ENCODE measurements at places on chromosomes 5 and 9.

GRCh38 chr9:35798658-35799374 lies 7.4 kb downstream of the NPR2 start:
- DNase-seq, result no peak

DNA sequence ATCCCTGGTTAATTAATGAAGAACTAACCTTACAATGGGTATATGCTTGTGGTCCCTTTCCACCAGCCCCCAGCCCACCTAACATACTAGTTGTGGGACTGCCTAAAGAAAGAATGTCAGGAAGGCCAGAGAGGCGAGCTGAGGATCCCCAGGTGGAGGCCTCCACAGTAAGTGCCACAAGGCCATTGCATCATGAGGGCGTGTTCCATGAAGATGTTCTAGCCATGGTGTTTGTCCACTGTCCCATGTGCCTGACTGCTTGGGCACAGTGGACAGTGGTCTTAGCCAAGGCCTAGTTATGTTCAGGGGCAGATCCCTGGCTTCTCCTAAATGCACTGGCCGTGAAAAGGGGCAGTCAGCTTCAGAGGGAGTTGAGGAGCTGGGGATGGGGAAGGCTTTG lies 21.1 kb downstream of the ZFP62 start:
- no peak for DNase-seq

GRCh38 chr9:110351009-110351467 lies 13.4 kb upstream of the TXNDC8 start:
- no peak for DNase-seq

DNA sequence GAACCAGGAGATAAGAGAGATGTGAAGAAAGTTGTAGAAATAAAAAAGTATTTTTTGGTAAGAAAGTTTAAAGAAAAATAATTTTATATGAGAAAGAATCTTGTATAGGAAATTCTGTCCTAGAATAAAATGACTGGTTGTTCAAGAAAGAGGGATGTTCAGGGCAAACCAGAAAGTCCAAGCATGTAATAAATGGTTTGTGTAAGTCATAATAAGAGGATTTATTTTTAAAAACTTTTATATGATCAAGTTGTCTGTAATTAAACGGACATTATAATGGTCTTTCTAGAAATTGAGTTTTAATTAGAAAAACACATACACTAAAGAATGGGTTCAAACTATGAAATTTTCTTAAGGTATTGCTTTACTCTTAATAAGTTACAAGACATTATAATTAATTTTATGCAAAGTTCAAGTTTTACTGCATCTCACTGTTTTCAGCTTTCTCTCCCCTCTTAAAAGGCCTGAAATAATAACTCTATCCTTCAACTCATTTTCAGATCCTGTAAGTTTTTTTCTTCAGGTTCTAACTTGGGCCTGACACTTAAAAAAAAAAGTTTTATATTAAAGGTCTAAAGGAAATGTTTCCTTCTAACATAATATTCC lies 56.1 kb upstream of the ZNF300 start:
- DNase-seq, result no peak

DNA sequence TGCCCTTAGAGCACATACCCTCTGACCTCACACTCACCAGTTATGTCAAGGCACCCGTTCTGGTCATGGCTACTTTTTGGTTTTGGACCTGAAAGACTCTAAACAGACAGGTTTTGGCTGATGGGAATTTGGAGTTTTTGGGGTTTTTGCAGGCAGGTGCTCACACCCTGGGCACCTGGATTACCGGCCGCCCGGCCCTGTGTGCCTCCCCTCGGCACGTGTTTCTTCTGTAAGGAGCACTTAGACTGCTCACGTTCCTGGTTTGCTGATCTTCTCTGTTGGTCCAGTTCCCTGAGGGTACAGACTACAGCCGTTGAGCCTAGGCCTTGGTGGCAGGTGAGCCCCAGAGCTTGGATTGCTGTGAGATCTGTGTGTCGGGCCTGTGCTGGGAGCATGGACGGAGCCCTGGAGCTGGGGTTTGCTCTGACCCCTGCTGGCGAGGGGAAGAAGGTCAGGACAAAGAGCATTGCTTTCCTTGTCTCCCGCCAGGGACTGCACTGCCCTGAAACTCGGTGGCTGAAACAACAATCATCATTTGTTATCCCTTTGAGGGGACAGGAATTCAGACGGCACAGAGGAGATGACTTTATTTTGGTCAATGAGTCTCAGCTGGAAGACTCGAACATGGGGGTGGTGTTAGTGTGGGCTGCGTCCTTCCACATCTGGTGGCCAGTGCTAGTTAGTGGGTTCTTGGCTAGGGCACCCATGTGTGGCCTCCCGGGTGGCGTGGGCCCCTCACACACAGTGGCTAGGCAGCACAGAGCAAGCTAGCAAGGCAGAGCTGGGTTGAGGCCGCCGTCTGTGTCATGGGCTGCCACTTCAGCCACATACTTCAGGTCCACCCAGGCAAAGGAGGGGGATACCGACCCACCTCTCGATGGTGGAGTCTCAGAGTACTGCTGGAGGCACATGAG lies 76.4 kb downstream of the EHMT1 start:
- no peak for DNase-seq

GRCh38 chr9:127756233-127756632 lies 21.1 kb upstream of the TOR2A start:
- DNase-seq, result no peak

GRCh38 chr5:123813264-123813663 lies 301.3 kb downstream of the CSNK1G3 start:
- no peak for DNase-seq

Measured in CD4-positive, alpha-beta T cell (primary cell).